ENCODE measurements at places on chromosomes 6 and 20. TPM values are rescaled to one million over a fixed set of nuclear protein-coding genes. Genes with fewer than 3 reads are reported as not detected.

GRCh38 chr6:155001934-155002333, 6.8 kb downstream of the TIAM2 start:
- no peak for DNase-seq

DNA sequence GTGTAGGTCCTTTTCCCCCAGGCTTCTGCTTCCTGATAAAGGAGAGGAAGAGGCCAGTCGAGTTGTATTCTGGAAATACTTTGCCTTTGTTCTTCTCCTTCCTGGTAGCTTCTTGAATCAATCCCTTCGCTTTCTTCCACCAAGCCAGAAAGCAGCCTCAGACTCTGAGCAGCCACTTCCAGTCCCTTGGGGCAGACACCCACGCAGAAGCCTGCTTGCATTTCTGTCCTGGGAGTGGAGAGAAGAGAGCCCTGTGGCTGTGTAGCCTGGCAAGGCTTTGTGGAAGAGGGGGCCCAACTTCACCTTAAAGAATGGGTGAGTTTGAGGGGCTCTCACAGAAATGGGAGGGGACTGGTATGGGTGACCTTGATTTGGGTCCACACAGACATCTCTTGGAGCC, 211.0 kb upstream of the SSTR4 start:
- DNase-seq, result no peak

- DNase-seq, result no peak
Measured at GRCh38 chr6:32840604-32841246, 2.2 kb upstream of the TAP2 start.

DNA sequence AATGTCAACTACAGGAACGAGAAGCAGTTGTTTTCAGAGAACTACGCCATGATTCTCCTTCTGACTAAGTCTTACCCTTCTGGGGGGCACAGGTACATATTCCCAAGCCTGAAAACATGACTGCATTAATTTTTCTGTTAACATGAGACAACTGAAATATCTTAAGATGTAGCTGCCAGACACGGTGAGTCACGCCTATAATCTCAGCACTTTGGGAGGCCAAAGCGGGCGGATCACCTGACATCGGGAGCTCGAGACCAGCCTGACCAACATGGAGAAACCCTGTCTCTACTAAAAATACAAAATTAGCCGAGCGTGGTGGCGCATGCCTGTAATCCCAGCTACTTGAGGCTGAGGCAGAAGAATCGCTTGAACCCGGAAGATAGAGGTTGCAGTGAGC, 21.7 kb downstream of the TBC1D20 start:
- DNase-seq, result peak; percentile 31

DNA sequence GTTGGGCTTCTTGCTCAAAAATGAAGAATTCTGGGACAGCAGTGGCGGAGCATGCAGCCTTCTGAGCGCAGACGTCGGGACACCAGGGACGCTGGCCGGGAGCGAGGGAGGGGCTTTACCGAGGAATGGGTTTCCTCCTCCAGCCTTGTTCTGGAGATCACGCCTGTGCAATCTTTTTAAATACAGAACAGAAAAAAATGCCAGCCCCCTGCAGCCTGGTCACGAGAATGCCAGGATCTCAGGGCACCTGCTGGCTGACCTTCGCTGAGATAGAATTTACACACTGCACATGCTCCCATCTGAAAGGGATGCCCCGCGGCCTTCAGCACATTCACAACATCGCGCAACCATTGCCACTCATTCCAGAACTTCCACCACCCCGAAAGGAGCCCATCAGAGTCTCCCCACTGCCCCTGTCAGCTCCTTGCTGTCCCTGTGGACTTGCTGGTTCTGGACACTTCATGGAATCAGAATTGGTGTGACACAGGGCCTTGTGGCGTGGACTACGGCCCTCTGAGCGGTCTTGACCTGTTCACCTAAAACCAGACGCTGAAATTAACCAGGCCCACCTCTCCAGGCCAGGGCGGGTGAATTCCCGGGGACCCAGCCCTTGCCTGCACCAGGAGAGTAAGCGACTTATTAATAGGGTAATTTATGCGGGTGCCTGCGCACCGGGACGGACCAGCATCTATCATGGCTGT, 20.6 kb upstream of the BHLHE23 start:
- no peak for DNase-seq

- no peak for DNase-seq
Measured at GRCh38 chr6:90097356-90097755, 199.3 kb downstream of the BACH2 start.

DNA sequence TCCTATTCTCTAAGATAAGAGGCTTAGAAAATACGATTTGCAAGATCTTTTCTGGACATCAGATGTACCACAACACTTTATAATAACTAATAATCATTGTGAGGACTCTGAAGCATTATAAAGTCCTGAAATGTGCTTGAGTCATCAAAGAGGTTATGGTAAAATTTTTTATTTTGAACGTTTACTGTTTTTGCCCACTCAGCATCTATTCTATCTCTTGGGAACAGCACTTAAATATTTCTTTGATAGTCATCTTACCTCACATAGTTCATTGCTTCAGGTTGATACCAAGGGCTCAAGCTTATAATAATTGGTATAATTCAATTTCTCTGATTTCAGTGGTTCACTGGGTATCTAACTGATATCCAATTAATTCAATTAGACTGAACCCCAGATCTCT, 700.5 kb downstream of the KHDRBS2 start:
- no peak for DNase-seq

GRCh38 chr6:13760307-13761304, 49.0 kb upstream of the RANBP9 start:
- DNase-seq, result peak; percentile 21

GRCh38 chr20:61733891-61734732, 331.6 kb downstream of the TAF4 start:
- no peak for DNase-seq

- DNase-seq, result no peak
Measured at GRCh38 chr6:170222498-170223471, 68.1 kb downstream of the DLL1 start.

GRCh38 chr6:23349521-23350147, 776.4 kb upstream of the NRSN1 start:
- DNase-seq, result peak; percentile 96

DNA sequence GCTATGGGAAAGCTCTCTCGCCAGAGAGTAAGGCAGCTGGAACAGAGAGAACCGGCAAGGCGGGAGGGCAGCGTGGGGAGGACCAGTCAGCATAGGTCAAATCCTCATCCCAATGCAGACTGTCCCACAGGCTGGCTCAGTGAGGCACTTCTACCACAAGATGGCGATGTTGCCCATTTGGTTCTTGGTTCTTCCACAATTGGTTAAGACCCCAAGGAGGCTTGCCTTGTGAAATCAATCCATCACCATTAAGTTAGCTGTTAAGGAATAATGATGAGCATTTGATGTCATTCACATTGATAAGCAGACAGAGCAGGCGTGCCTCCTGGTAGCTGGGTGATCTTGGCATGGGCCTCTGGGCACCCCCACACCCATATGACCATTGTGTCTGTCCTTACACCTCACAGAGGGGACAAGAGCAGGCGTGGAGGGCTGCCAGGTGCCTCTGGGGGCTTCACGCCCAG, 2.4 kb downstream of the CSTL1 start:
- DNase-seq, result peak; percentile 72

- peak; percentile 52 for DNase-seq
Measured at GRCh38 chr6:27591699-27592480, 119.0 kb upstream of the ZNF184 start.

- no peak for DNase-seq
Measured at GRCh38 chr6:31622684-31623091, 2.2 kb downstream of the PRRC2A start.

GRCh38 chr6:111603040-111603439, 2.6 kb downstream of the TRAF3IP2 start:
- peak; percentile 85 for DNase-seq

GRCh38 chr20:56995635-56996075, 270.8 kb downstream of the BMP7 start:
- DNase-seq, result no peak

GRCh38 chr20:10739566-10739965, 65.8 kb upstream of the JAG1 start:
- DNase-seq, result no peak

GRCh38 chr6:132698608-132699007, 15.2 kb downstream of the VNN1 start:
- no peak for DNase-seq

DNA sequence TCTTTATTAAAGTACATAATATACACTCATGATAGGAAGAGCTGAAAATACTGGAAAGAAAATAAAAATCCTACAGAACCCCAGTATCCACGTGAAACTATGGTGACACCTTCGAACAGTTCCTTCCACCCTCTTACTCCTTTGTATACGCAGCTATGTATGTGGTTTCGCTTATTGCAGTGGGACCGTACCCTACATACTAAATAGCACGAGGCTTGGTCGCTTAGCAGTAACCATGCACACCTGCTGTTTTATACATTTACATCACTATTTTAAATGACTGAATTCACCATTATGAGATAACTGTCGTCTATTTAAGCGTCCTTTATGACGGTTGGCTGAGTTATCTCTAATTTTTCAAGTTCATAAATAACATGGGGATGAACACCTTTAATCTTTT, 400.1 kb downstream of the CDH4 start:
- no peak for DNase-seq

DNA sequence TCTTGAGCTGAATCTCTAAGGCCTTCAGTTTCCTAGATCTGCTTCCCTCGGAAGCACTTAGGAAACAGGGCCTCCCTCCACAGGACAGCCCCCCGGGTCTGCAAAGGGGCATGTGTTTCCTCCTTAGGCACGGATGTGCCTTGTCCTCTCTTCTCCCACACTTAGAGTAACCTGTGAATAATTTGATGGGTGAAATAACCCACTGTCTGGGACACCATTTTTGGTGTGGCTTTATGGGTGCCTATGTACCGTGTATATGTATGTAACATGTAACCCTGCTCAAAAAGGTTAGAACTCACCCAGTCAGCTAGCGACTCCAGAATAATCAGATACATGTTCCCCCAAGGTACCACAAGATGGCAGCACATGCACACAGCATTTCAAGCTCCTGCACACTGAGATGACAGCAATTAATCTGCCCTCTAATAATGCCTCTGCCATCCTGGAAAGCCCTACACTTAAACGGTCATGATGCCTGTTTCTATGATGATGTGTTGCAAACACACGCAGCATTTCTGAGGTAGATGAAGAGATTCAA, 212.0 kb upstream of the PROKR2 start:
- peak; percentile 87 for DNase-seq

The BPIFB2 gene
- not detected for total RNA-seq

The NR2E1 gene
- total RNA-seq, result not detected

The PHF10 gene
- 12.2 TPM for total RNA-seq

The LST1 gene
- not detected for total RNA-seq

The WFDC10B gene
- total RNA-seq, result not detected

The MYL9 gene
- total RNA-seq, result 97.5 TPM

The SYCP2 gene
- 0.56 TPM for total RNA-seq

The BPIFB1 gene
- not detected for total RNA-seq

The SRF gene
- total RNA-seq, result 20.6 TPM

The ZSWIM1 gene
- 7.8 TPM for total RNA-seq
